Epithelial cell of proximal tubule (primary cell): ENCODE measurements at places on chromosomes 7 and 10. TPM values are rescaled to one million over a fixed set of nuclear protein-coding genes. Genes with fewer than 3 reads are reported as not detected.

Gene IL15RA
- total RNA-seq = 12.5 and 24.5 TPM in 2 replicates

Gene ZNF467
- 0.07 and 0.12 TPM in 2 replicates for total RNA-seq

Gene SYCE1
- not detected in 2 replicates for total RNA-seq

Gene DRGX
- total RNA-seq = not detected in 2 replicates
